ENCODE measurements at places on chromosomes 2 and 18.

DNA sequence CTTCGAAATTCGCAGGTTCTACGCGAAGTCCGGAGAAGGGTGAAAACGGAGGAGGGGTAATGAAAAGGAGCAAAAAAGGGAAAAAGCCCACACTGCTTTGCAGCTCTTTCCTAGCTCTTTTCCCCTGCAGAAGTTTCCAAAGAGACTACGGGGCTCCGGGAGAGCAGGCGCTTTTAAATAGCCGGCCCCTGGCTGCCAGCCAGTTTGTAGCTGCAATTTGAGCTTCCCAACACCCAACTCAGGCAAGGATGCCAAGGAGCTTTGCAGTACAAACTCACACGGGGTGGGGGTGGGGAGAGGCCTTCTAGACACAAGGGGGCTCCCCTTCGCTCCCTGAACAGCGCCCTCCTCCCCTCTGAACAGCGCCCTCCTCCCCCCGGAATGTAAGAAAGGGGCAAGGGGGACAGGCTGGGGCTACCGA is at the start of gene IGFBP5:
Gene IGFBP5, minus strand, starts transcription at position 149 of the 421 bp plus-strand sequence. CDS start 774 bp downstream, outside the sequence.
- H3K36me3 ChIP-seq: no peaks in the 10 kb centered on the region
- peaks cover 31% of the 10 kb centered on the region for H3K4me1 ChIP-seq
- no peak within 1 kb of the TSS for H3K27ac ChIP-seq
- DNase-seq: no peak
- H3K27me3 ChIP-seq: peaks cover 41% of the 10 kb centered on the region

GRCh38 chr18:49886891-49887764 is 73.8 kb upstream of the ACAA2 start:
- DNase-seq: no peak
- H3K27me3 ChIP-seq: no peaks in the 10 kb centered on the region
- no peak overlapping the region for H3K27ac ChIP-seq
- no peak overlapping the region for H3K4me3 ChIP-seq
- no peaks in the 10 kb centered on the region for H3K36me3 ChIP-seq

GRCh38 chr2:219680958-219681693 is 53.7 kb downstream of the SLC4A3 start:
- no peak overlapping the region for H3K27ac ChIP-seq
- peaks cover 4% of the 10 kb centered on the region for H3K27me3 ChIP-seq
- H3K4me1 ChIP-seq: no peaks in the 10 kb centered on the region
- DNase-seq: no peak
- H3K4me3 ChIP-seq: no peak overlapping the region

GRCh38 chr2:161992531-161992930 is 81.5 kb downstream of the DPP4 start:
- H3K27ac ChIP-seq: peak overlapping the region; percentile 65
- H3K27me3 ChIP-seq: no peaks in the 10 kb centered on the region
- peak; percentile 6 for DNase-seq
- H3K36me3 ChIP-seq: no peaks in the 10 kb centered on the region
- H3K4me3 ChIP-seq: peak overlapping the region; percentile 31

DNA sequence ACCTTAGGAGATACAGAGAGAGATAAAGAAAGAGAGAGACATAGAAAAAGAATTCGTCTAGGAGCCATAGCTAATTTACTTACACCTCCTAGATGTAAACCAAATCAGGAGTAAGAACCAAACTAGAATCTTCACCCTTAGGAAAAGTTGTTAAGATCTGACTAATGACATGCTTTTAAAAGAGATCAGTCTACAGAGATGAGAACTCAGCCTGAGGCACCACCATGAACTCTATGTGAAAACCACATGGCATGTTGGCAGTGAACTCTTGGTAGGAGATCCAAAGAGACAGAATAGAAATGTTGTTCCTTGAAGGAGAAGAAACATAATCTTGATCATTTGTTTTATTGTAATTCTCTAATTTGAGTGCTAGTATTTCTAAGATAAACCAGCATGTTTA is 585.4 kb upstream of the ID2 start:
- no peaks in the 10 kb centered on the region for H3K36me3 ChIP-seq
- no peaks in the 10 kb centered on the region for H3K4me1 ChIP-seq
- H3K27me3 ChIP-seq: no peaks in the 10 kb centered on the region
- no peak overlapping the region for H3K27ac ChIP-seq

Measured in effector memory CD4-positive, alpha-beta T cell (primary cell).